ENCODE measurements at places on chromosomes 5 and 9. TPM values are rescaled to one million over a fixed set of nuclear protein-coding genes. Genes with fewer than 3 reads are reported as not detected.

Gene MAP3K1
- total RNA-seq, result 22.3 TPM

Gene ZNF782
- total RNA-seq, result 4.8 TPM

Gene TAF11L5
- not detected for total RNA-seq

Gene NOXA1
- 0.97 TPM for total RNA-seq

Gene ARHGEF37
- 1.7 TPM for total RNA-seq

Gene ZNF474
- total RNA-seq, result not detected

Gene PCDHB11
- total RNA-seq, result not detected

Gene SLC34A3
- total RNA-seq, result not detected

Gene SEMA5A
- not detected for total RNA-seq

GRCh38 chr5:92633176-92633575, 947.8 kb downstream of the NR2F1-AS1 start:
- H3K27me3 ChIP-seq, result no peaks in the 10 kb centered on the region
- no peak for DNase-seq
- H3K36me3 ChIP-seq, result no peaks in the 10 kb centered on the region
- no peak overlapping the region for H3K4me3 ChIP-seq
- no peaks in the 10 kb centered on the region for H3K4me1 ChIP-seq
- no peak overlapping the region for H3K27ac ChIP-seq

DNA sequence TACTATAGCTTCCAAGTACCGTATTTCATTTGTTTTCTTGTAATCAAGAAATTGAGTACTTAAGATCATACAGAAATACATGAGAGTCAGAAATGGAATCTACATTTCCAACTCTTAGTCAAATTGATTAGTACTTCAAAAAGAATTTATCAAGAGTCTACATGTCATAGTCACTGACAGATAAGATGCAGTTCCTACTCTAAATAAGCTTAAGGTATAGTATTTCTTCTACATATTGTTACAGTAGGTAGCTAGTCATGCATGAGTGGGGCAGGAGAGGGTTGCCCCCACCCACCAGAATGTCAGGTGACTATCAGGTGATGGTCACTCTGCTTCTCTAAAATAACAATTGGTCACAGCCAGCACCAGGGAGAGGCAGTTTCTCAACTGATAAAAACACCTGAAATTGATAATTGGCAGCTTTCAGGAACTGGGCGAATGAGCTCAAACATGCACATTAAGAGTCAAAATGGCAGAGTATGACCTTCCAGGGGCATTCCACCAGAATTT, 2.9 kb downstream of the BAAT start:
- H3K4me1 ChIP-seq, result no peaks in the 10 kb centered on the region
- H3K4me3 ChIP-seq, result no peak overlapping the region
- no peak for DNase-seq
- peaks cover 12% of the 10 kb centered on the region for H3K36me3 ChIP-seq

- peaks cover 2% of the 10 kb centered on the region for H3K4me1 ChIP-seq
- DNase-seq, result no peak
- H3K27ac ChIP-seq, result no peak overlapping the region
- no peaks in the 10 kb centered on the region for H3K36me3 ChIP-seq
Measured at GRCh38 chr5:66281294-66281693, 137.2 kb downstream of the SREK1 start.

DNA sequence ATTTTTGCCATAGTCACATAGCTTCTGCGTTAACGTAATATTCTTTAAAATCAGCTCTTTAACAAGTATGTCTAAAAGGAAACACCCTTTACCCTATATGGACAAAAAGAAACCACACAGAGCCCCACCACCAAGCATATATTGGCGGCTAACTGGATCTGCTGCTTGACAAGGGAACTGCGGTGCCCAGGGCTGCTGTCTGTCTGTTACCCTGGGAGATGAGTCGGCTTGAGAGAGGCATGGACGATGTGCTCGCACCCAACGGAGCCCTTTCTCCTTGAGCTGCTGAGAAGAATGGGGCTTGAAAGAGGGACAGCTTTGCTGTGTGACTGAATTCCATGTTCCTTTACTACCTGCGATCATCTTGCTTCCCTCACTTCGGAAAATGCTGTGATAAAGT, 158.6 kb upstream of the SHB start:
- peaks cover 17% of the 10 kb centered on the region for H3K4me1 ChIP-seq
- no peak overlapping the region for H3K27ac ChIP-seq
- no peaks in the 10 kb centered on the region for H3K36me3 ChIP-seq
- H3K4me3 ChIP-seq, result peak overlapping the region; percentile 49
- peak; percentile 30 for DNase-seq

DNA sequence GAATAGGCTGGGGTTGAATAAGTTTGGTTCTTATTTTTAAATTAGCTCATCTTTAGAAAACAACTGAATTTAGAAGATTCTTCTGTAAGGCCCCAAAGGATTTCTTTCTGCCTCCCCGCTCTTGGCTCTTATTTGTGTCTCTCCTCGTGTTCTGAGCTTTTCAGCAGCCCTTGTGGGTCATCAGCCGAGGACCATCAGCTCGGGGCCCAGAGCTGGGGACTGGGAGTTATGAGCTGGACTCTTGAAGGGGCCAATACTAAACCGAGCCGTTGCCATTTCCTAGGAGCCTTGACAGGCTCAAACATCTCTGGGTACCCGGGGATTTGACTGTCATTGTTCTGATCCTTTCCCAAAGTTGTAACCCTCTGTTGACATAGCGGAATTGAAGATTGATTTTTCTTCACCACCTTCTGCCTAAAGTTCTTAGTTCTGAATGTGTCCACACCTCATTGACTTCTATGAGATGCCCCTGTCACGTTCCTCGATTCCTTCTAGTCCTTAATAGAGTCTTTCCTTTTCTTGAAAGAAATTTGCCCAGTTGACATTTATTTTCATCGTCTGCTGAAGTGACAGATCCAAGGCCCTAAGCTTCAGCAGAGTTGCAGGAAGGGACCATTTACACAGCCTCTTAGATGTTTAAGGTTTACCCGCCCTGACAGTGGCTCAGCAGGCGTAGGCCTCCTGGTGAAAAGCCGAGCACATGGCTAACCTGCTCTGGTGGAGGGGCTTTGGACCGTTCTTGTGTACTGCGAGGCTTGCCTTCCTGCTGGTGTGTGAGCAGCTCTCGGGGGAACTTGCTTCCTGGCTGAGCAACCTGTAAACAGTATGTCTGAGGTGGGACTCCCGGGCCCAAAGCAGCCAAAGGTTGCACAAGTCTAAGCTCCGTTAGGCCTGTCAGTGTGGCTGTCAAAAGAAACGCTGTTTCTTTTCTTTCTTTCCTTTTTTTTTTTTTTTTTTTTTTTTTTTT, 24.0 kb downstream of the ABL1 start:
- no peaks in the 10 kb centered on the region for H3K27me3 ChIP-seq
- no peak for DNase-seq
- H3K4me1 ChIP-seq, result no peaks in the 10 kb centered on the region
- no peak overlapping the region for H3K27ac ChIP-seq

DNA sequence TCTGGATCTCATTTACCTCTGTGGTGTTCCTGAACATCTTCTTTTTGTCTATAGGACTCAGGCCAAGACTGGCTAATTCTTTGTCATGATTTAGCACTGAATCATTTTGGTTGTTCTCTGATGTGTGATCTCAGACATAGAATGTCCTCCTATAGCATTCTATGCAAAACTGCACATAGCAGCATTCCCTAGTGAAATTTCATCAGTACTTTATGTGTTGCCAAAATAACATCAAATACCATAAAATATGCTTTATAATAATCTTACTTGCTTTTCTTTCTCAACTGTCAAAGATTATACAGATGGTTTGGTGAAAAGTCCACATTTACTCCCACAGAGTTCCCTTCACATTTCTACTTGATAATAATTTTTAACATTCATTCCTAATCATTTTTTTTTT, 115.7 kb upstream of the MPDZ start:
- H3K4me1 ChIP-seq, result no peaks in the 10 kb centered on the region
- H3K27ac ChIP-seq, result no peak overlapping the region
- H3K36me3 ChIP-seq, result no peaks in the 10 kb centered on the region
- no peak for DNase-seq
- H3K4me3 ChIP-seq, result no peak overlapping the region

DNA sequence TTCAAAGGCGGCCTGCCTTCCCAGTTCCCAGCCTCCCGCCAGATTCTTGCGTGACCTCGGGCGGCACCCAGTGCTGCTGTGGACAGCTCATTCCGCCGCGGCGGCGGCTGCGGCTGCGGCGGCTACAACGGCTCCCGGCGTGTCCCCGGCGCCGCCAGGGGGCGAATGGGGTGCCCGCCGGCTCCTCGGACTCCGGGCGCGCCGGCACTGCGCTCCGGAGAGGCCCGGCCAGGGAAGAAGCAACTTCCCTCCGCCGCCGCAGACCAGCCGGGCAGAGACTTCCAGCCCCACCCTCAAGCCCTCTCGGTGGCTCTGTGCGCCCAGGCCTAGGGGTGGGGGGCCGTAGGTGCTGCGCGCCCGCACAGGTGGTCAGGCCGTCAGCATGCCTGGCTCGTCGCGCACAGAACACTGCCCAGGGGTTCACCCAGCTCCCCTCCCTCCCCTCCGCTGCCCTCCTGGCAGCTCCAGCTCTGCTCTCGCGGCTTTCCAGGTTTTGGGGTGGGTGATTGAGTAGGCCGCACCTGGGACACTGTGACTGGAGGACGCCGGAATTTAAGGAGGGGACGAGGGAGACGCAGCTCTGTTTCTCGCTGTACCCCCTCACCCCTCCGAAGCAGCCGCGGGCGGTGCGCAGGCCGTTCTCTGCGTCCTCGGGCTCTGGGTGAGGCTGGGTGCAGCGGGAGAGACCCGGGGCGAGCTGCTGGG, 20.2 kb downstream of the IGIP start:
- peaks cover 12% of the 10 kb centered on the region for H3K27me3 ChIP-seq
- H3K4me1 ChIP-seq, result peaks cover 14% of the 10 kb centered on the region
- peak overlapping the region; percentile 26 for H3K4me3 ChIP-seq
- DNase-seq, result peak; percentile 79

GRCh38 chr9:134189470-134190231, 25.3 kb upstream of the RNU6ATAC start:
- H3K4me1 ChIP-seq, result peaks cover 11% of the 10 kb centered on the region
- DNase-seq, result no peak
- no peaks in the 10 kb centered on the region for H3K36me3 ChIP-seq
- H3K27me3 ChIP-seq, result no peaks in the 10 kb centered on the region

- H3K36me3 ChIP-seq, result no peaks in the 10 kb centered on the region
- no peak for DNase-seq
- no peak overlapping the region for H3K4me3 ChIP-seq
- no peak overlapping the region for H3K27ac ChIP-seq
- H3K27me3 ChIP-seq, result peaks cover 12% of the 10 kb centered on the region
Measured at GRCh38 chr5:152106571-152106970, 181.9 kb upstream of the GLRA1 start.

- H3K4me3 ChIP-seq, result no peak overlapping the region
- H3K36me3 ChIP-seq, result no peaks in the 10 kb centered on the region
- H3K27ac ChIP-seq, result no peak overlapping the region
- H3K4me1 ChIP-seq, result no peaks in the 10 kb centered on the region
- peaks cover 4% of the 10 kb centered on the region for H3K27me3 ChIP-seq
Measured at GRCh38 chr9:101018467-101018866, 10.1 kb upstream of the PLPPR1 start.

DNA sequence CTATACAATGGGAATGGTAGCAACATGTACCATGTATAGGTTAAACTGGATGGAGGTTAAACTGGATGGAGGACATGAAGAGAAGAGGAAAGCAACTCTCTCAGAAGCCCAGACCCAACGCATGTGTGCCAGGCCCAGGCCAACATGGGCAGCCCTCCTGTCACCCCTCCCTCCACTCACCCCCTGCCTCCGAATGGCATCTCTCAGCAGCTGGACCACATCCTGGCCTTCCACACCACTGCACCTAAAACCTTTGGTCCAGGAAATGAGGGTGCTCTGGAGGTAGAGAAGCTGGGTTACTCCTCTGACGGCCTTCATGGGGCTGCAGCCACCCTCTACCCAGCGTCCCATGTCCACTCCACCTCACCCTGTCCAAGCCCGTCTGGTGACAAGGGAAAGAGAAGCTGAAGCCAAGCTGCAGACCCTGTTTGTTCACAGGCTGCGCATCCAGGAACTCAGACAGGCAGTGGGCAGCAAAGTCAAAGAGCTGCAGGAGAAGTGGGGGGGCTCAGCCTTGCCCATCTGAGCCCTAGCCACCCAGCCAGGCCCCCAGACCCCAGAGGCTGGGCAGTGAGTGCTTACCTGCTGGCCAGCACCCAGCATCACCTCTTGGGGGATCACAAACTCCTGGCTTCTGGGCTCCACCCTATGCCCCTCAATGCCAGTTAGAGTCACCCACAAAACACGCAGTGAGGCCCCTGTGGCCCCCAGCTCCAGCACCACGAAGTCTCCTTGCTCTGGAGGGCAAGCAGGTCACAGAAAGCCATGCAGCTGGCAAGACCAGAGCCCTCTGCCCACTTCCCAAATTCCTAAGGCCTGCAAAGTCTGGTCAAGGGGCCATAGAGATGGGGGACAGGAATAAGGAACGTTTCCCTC, 8.5 kb downstream of the HK3 start:
- H3K4me1 ChIP-seq, result no peaks in the 10 kb centered on the region
- H3K27ac ChIP-seq, result no peak overlapping the region
- no peak overlapping the region for H3K4me3 ChIP-seq
- H3K36me3 ChIP-seq, result no peaks in the 10 kb centered on the region

DNA sequence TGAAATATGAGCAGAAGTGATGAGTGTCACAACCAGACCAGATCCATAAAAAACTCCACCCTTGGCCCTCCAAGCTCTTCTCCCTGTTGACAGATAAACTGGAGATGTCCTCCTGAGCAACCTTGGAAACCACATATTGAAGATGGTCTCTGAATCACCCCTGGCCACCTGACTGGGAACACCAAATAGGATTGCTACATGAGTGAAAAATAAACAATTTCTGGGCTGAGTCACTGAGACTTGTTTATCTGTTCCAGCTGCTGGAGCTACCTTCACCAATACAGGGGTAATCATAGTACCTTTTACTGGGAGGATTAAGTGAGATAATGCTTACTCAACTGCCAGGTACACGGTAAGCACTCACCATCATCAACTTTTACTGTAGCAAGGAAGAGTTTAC, 53.3 kb downstream of the PCA3 start:
- DNase-seq, result no peak
- no peaks in the 10 kb centered on the region for H3K36me3 ChIP-seq
- no peak overlapping the region for H3K4me3 ChIP-seq
- H3K27me3 ChIP-seq, result peaks cover 3% of the 10 kb centered on the region
- H3K27ac ChIP-seq, result no peak overlapping the region
- no peaks in the 10 kb centered on the region for H3K4me1 ChIP-seq

- no peaks in the 10 kb centered on the region for H3K4me1 ChIP-seq
- no peaks in the 10 kb centered on the region for H3K27me3 ChIP-seq
- H3K27ac ChIP-seq, result no peak overlapping the region
- no peak for DNase-seq
Measured at GRCh38 chr5:150103678-150104549, 17.6 kb upstream of the CSF1R start.

GRCh38 chr5:135253601-135254178, 145.3 kb downstream of the MACROH2A1 start:
- no peaks in the 10 kb centered on the region for H3K4me1 ChIP-seq
- no peak overlapping the region for H3K27ac ChIP-seq
- H3K4me3 ChIP-seq, result no peak overlapping the region
- H3K36me3 ChIP-seq, result no peaks in the 10 kb centered on the region
- H3K27me3 ChIP-seq, result peaks cover 5% of the 10 kb centered on the region
- no peak for DNase-seq

DNA sequence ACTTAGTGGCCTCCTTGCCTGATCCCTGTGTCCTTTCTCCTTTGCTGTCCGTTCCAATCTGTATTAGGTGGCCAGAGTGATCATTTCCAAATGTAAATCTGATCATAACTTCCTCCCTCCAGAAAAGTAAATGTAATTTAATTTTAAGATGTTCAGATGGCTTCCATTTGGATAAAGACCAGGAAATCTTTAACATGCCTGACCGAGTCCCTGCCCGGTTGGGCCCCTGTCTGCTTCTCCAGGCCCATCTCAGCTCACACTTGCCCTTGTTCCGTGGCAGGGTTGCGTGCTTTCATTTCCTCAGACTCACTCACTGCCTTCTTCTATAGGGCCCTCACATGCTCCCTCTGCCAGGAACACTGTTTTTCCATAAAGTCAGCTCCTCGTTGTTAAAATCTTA, 7.6 kb downstream of the MAP3K1 start:
- peak overlapping the region; percentile 58 for H3K27ac ChIP-seq
- H3K36me3 ChIP-seq, result peaks cover 13% of the 10 kb centered on the region
- H3K4me3 ChIP-seq, result peak overlapping the region; percentile 44
- H3K4me1 ChIP-seq, result peaks cover 84% of the 10 kb centered on the region

Data from activated CD4-positive, alpha-beta T cell treated with anti-CD3 and anti-CD28 coated beads for 36 hours (primary cell).